ENCODE measurements at places on chromosomes 11 and 22.
A peak's percentile ranks its signal among the peaks of the same experiment; 100 is the strongest.

DNA sequence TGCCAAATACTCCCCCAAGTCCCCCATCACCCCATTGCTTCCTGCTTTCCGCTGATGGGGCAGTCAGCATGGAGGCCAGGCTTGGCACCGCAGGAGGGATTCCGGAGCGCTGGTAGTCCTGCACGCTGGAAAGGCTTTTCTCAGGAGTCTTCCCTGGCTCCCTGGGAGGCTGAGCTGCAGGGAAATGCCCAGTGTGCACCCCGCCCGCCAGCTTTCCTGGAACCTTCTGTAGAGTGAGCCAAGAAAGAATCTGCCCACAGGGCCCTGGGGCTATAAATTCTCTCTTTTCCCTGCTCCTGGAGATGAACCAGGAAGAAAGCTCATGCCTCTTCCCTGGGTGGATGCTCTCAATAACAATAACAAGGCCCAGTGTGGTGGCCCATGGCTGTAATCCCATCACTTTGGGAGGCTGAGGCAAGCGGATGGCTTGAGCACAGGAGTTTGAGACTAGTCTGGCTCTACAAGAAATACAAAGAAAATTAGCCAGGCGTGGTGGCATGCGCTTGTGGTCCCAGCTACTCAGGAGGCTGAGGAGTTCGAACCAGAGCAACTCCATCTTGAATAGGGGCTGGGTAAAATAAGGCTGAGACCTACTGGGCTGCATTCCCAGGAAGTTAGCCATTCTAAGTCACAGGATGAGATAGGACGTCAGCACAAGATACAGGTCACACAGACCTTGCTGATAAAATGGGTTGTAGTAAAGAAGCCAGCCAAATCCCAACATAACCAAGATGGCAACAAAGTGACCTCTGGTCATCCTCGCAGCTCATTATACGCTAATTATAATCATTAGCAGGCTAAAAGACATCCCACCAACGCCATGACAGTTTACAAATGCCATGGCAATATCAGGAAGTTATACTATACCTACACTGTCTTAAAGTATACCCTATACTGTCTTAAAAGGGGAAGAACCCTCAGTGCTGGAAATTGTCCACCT, 46.4 kb upstream of the FTH1 start:
- no peak for DNase-seq

DNA sequence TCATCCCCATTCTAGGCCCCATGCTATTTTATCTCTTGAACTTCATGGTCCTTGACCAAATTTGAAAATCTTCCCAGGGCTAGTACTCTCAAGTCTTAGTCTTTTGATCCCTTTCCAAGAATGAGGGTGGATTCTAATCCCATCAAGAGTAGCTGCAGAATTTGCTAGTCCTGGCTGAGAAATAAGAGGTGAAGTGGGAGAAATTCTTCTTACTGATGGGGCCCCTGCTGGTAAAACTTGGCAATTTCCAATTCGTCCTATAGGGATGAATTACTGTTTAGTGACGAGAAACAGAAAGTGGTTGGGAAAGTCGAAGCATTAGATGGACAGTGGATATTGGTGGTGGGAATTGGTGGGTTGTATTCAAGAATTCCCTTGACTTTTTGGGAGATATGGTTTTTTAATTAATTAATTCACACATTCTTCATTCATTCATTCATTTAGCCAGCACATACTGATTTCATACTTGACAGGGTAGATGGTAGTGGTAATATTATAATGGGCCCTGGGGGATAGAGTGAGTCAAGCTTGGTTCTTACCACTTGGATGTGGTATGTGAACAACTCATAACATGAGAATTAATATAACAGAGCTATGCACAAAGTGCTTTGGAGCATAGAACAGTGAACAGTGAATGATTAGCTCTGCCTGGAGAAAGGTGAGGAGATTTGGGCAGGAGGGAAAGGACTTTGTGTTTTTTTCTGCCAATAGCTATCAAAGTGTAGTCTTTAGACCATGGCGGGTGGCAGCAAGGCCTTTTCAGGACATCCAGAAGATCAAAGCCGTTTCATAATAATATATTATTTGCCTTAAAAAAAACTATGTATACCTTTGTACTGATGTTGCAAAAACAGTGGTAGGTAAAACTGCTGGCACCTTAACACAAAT, 103.8 kb downstream of the STIM1 start:
- no peak for DNase-seq

GRCh38 chr22:19571207-19571795, 47.1 kb upstream of the CLDN5 start:
- DNase-seq: no peak

DNA sequence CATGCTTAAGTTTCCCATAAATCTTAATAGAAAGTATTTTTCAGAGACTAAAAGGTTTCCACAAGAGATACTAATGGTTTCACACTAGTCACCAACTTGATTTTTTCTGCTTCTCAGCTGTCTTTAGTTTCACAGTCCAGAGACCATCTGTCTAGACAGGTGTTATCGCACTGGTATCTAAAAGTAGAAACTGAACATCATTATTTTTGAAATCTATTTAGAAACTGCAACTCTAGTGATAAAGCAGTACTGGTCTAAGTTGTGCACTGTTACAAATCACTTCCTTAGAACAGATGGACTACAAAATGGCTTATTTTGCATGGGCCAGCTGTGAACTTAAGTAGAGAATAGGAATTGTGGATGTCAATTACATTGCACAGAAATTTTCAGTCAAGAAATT, 78.0 kb downstream of the CNTN5 start:
- DNase-seq: no peak

- no peak for DNase-seq
These were observed 128.0 kb upstream of the FGF3 start for GRCh38 chr11:69947059-69947792.

- DNase-seq: peak; percentile 41
These were observed 397.8 kb downstream of the OPCML start for GRCh38 chr11:133134314-133135173.

Data from HAP-1 (cell line).